ENCODE measurements at places on chromosomes 4 and X.

DNA sequence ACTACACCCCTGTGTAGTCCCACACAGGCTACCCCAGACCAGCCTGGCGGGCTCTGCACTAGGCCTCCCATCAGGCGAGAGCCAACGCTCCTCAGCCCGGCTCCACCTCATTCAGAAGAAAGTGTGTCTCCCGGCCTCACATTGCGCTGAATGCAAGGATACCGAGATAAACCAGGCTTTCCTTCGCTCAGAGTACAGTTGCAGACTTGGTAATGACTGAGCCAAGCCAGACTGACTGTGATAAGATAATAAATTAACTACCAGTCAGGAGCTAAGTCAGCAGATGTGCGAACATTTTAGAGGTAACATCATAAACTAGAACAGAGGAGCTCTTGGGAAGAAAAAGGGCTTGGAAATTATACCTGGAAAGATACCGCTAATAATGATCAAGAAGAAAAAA lies 397.6 kb downstream of the TRIML1 start:
- DNase-seq, result no peak

DNA sequence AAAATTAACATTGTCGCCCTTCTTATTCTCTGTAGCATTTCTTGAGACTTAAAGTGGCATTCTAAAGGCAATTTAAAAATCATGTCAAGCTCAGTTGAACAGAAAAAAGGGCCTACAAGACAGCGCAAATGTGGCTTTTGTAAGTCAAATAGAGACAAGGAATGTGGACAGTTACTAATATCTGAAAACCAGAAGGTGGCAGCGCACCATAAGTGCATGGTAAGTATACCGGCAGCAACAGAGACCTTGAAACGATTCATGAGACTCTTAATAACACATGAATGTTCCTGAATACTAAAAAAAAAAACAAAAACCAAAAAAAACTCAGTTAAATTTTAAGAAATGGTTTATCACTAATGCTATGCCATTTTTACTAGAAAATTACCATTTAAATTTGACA lies 82.4 kb upstream of the HPRT1 start:
- DNase-seq, result no peak

GRCh38 chr4:67749286-67749685 lies 4.9 kb downstream of the GNRHR start:
- no peak for DNase-seq

GRCh38 chr4:38382520-38382919 lies 281.5 kb upstream of the KLF3 start:
- DNase-seq, result no peak

DNA sequence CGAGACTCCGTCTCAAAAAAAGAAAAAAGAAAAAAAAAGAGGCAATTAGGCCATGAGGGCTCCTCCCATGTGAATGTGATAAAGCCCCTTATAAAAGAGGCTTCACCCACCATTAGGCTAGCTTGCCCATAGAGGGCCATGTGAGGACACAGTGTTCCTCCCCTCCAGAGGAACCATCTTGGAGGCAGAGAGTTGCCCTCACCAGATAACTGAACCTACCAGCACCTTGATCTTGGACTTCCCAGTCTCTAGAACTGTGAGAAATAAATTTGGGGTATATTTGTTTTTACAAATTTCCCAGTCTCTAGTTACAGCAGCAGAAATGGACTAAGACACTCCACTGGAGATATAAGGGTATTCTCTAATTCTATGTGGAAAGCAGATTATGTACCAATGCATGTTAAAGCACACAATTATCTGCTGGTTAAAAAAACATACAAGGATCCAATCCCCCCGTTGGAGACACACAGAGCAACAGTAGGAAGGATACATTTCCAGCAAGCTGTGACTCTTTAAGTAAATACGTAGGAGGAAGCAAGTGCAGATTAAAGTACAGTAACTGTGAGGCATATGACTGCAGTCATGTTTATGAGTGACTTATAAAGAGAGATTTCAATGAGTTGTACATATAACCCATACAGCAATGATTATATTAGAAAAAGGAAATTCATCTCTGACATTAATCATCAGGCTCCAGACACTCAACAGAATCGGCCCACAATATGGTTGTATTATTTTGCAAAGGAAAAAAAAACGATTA lies 21.4 kb downstream of the SH3RF1 start:
- DNase-seq, result no peak

GRCh38 chr4:26707342-26707741 lies 123.5 kb downstream of the TBC1D19 start:
- no peak for DNase-seq

- no peak for DNase-seq
Measured at GRCh38 chr4:13733817-13734216, 106.3 kb upstream of the BOD1L1 start.

DNA sequence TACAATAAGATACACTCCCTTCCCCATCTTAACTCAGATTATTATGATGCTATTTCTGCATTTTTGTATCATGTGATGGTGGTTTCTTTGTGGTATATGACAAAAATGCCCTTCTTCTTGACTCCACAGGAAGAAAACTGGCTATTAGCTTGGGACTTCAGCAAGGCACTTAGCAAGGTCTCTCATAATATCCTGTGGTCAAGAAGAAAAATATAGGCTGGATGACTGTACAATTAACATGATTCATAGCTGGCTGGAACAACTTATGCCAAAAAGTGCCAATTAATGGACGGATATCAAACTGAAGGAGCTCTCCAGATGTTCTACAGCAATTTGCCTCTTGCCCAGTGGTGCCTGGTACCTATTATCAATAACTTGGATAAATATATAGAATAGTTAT lies 2.3 kb upstream of the MID1IP1 start:
- no peak for DNase-seq

DNA sequence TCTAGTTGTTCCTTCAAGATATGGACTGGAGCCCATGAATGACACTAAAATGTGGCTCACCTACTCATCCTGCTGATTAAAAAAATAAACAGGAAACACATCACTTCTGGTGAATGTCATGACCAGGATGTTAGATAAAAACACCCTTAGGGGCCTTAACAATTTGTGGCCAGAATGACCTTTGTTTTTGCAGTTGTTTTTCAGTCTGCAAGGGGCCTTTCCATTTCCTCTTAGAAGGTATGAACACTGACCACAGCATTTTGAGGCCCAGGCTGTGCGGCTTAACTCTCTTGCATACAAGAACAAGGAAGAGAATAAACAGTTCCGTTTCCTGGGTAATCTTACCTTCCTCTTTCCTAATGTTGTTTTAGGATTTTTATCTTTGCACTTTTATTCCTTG lies 113.2 kb downstream of the IL1RAPL2 start:
- no peak for DNase-seq

DNA sequence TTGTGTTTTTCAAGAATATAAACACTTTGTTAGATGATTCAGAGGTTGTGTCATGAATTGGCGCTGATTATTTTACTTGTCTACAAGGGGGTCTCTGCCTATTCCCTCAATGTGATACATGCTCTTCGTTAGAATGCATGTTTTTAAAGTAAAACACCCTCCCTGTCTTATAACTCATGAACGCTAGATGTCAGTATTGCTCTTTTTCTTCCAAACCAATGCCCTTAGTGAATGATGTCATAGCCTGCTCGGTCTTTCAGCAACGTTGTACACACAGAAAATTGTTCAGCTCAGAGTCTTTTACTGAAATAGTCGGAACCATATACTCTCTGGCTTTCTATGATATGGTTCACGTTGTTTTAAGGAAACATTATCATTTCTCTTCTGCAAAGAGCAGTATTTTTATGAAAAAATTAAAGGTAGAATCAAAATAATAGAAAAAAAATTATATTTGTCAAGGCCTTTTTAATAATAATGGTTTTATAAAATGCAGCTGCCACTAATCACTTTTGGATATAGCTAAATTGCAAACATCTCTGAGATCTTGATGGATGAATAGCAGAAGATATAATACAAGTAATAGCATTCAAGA lies 292.9 kb downstream of the TLL1 start:
- DNase-seq, result no peak
